ENCODE measurements at places on chromosomes 3 and 15. TPM values are rescaled to one million over a fixed set of nuclear protein-coding genes. Genes with fewer than 3 reads are reported as not detected.

- DNase-seq = no peak
Observed at GRCh38 chr15:31560643-31561042, 234.0 kb downstream of the KLF13 start.

GNB4 gene
- 1.9 TPM for polyA plus RNA-seq

DNA sequence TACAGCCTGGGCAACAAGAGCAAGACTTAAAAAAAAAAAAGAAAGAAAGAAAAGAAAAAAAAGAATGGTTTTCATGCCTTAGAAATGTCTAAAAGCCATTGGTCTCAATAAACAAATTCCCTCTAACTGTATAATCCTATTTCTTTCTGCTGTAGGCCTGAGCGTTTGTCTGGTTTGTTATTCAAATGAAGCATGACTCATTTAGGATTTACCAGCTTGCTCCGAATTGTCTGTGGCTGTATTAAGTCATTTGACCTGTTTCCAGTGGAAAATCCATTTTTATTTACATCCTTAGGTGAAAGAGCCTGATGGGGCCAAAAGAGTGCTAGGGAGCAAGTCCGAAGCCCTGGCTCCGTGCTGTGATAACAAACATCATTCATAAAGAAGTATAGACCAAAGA, 73.8 kb downstream of the BDH1 start:
- no peak for DNase-seq

- peak; percentile 77 for DNase-seq
Observed at GRCh38 chr3:179071323-179072099, at the start of gene ZMAT3. Gene ZMAT3, minus strand, starts transcription at chr3:179071809. Its CDS starts 4,057 bp downstream, at chr3:179067752.

GRCh38 chr3:111737706-111738086, 121.4 kb upstream of the PHLDB2 start:
- no peak for DNase-seq

- no peak for DNase-seq
Observed at GRCh38 chr3:148625095-148625736, 72.5 kb upstream of the AGTR1 start.

DNA sequence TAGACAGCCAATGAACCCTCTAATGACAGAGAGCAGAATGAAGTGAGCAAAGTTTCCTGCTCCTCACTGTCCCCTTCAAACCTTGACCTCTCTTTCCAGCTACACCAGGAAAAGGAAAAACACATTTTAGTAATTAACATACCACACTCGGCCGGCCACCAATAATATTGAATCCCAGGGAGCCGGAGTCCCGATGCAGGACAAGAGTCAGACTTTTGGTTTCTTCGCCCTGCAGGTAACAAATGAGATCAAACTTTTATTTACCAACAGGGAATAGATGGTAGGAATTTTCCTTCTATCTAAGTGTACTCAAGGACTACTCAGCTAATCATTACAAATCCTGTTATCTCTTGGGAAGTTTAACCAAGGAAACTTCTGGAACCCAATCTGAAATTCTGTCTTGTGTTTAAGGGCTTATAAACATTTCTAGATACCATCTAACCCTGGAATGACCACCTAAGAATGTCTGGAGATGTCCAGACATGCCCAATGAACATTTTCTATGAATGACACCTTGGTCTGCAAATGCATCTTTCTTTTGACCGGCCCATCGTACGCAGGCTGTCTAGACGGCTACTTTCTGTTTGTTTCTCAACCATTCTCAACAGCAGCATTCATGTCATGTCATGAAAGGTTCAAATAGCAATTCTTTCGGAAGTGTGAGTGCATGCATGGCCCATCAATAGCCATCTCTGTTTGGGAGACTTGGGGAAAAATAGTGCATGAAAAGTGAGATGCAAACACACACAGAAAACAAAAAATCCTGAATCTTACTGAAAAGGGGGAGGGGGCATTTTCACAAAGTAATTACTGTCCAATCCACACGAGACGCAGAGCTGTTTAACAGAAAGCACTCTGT, 16.1 kb downstream of the PDZRN3 start:
- DNase-seq = no peak

GRCh38 chr3:120708408-120708807, 26.4 kb upstream of the HGD start:
- DNase-seq = no peak
